Left ventricle myocardium superior (tissue), 1 donor: ENCODE measurements at places on chromosomes 7 and 10.
A peak's percentile ranks its signal among the peaks of the same experiment; 100 is the strongest.

GRCh38 chr10:5658871-5659618, 7.3 kb downstream of the ASB13 start:
- no peak for DNase-seq

GRCh38 chr10:97213431-97213830, 27.7 kb upstream of the SLIT1 start:
- no peak for DNase-seq

DNA sequence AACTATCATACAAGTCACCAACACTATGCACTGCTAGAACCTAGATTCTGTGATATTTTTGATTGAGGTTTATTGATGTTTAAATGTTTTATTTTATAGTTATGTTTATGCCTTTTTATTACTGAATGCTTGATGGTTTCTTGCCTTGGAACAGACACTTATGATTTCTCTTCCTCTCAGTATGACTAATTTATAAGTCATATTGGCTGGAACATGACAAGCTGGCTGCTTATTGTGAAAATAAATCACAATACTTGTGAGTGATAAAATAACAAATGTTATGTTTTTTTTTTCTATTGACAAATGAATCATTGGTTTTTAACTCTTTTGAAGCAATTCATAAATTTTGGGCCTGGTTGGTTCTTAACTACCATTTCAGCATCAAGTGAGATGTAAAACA, 142.0 kb upstream of the MALRD1 start:
- no peak for DNase-seq

- no peak for DNase-seq
Measured at GRCh38 chr7:151818674-151819519, 58.0 kb downstream of the PRKAG2 start.

DNA sequence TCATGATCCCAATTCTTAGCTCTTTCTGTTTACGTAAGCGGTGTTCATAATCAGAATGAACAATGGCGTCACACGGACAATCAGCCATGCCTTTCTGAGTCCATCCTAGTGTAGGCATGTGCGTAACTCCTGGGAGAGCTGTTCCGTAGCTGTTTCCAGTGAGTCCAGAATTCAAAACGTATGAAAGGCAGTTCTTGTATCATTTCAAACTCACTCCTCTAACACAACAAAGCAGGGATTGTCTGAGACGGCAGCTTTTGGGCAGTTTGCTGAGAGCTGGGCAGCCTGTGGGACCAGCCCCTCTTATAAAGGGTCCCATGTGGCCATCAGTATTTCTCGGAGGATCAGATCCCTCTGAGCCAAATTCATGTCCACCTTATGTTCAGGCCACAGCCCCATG, 43.4 kb downstream of the PSPH start:
- no peak for DNase-seq

DNA sequence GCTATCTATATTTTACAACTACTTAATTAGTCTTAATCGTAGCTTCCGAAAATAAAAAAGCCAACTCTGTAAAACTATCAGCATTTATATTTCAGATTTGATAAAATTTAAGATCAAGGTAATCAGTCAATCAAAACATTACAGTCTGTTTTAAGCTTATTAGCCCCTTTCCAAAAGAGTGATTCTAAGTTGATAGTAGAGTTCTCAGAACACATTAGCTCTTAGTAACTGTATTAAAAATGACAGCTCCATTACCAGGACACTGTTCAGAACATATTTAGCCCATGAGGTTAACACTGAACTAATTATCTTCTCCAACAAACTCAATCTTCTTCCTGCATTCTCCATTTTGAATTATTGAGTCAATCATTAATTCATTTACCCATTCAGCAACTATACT, 110.3 kb upstream of the PALS2 start:
- DNase-seq = no peak

- no peak for DNase-seq
Measured at GRCh38 chr7:91291902-91292301, 27.7 kb downstream of the FZD1 start.

DNA sequence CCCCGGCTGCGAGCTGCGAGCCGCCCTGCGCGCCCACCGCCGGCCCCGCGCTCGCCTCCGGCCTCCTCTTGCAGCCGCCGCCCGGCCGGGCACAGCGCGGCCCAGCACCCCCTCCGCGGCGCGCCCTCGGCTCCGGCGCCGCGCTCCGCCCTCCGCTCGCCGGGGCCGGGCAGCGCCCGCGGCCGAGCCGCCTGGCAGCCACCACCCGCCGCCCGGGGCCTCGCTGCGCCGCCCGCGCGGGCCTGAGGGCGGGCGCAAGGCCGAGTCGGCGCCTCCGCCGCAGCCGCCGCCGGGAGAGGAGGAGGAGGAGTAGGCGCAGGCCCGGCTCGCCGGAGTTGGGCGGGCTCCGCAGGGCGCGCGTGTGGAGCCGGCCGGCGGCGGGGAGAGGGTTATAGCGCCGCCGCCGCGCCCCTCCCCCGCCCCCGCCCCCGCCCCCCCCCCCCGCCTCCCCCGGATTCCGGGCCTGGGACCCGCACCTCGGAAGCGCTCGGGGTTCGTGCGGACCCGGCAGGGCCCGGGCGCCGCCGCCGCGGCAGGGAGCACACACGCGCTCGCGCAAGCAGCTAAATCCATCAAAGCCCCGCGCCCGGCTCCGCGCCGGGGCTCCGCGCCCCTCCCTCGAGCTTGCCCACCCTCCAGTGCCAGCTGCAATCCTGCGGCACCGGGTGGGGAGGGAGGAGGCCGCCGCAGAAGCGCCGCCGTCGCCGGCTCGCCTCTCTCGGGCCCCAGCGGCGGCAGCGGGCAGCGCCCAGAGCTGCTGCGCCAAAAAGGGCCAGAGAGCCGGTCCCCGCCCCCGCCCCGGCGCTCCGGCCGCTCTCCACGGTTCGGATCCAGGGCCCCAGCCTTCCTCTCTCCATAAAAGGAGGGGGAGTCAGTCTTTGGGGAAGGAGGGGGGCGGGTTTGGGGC, at the start of gene PDGFA:
Gene PDGFA (minus strand): TSS at position 363 of the 907 bp plus-strand sequence. CDS start 845 bp downstream, outside the sequence.
- peak; percentile 82 for DNase-seq

GRCh38 chr7:149475121-149476045, 14.5 kb upstream of the ZNF777 start:
- DNase-seq = no peak

- DNase-seq = no peak
Measured at GRCh38 chr7:26959290-26959689, 94.9 kb upstream of the SKAP2 start.

GRCh38 chr10:23442936-23443335, 4.1 kb downstream of the OTUD1 start:
- DNase-seq = no peak

- no peak for DNase-seq
Measured at GRCh38 chr10:27646194-27646593, 99.4 kb downstream of the MKX start.

DNA sequence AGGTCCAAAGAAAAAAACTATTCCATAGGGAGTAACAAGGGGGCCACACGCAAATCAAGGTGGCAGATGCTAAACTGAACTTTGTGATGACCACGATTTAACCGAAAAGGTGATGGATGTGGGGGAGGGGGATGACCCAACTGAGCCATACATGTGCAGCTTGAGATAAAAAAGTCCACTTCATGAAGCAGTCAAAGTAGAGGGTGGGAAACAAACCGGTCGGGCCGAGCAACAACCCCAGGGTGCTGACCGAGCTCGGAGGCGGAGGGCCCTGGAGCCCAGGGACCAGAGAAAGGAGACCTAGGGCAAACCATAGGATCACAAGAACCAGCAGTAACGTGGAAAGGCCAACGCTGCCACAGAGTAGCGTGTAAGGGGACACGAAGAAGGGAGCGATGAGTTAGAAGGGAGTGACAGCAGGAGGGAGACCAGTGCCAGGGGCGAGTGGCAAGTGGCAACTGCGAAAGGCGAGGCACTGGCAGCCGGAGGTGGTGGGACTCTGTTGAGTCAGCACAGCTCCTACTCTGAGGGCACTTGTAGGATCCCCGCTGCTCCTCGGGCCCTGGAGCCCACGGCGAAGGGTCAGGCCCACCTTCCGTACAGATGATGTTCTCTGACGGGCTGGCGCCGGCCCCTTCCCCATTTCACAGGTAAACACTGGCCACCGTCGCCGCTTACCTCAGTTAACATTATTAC, 540 bp downstream of the SNX13 start:
- peak; percentile 56 for DNase-seq

DNA sequence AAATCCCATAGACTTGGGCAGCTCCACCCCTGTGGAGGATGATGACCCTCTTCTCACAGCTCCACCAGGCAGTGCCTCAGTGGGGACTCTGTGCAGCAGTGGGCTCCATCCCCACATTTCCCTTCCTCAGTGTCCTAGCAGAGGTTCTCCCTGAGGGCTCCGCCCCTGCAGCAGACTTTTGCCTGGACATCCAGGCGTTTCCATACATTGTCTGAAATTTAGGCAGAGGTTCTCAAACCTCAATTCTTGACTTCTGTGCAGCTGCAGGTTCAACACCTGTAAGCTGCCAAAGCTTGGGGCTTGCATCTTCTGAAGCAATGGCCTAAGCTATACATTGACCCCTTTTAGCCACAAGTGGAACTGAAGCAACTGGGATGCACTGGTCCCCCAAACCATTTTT, 31.8 kb downstream of the NEUROG3 start:
- no peak for DNase-seq

- peak; percentile 85 for DNase-seq
Measured at GRCh38 chr10:132387764-132388210, 9.2 kb upstream of the PWWP2B start.

GRCh38 chr7:99460651-99461050, 5.3 kb downstream of the ATP5MF start:
- DNase-seq = no peak

DNA sequence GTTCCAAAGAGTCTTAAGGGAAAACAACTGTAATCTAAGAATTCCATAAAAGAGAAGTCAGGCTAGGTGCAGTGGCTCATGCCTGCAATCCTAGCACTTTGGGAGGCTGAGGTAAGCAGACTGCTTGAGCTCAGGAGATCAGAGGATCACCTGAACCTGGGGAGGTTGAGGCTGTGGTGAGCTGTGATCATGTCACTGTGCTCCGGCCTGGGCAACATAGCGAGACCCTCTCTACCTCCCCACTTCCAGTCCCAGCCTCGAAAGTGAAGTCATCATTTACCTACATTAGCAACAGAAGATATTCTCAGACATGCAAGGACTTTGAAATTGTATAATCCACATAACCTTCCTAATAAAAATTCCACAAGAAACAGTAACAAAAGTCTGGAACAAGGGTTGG, 129.8 kb upstream of the DNAJB12 start:
- DNase-seq = no peak

DNA sequence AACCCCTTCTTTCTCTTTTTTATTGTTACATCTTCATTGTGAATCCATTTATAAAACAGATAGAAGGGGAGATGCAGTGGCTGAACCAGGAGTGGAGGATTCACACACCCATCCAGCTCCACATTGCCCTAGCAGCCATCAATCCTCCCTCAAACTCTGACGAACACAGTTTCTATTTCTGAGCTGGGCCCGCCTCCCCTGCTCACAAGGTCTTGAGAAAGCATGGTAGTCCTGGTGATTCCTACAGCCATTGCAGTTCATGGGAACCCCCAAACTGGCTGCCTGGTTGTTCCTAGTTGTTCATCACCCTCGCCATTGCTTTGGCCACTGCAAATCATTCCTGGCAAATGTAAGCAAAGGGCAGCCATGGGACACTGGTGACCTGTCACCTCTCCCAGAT, 258.5 kb upstream of the AOAH start:
- DNase-seq = no peak

GRCh38 chr7:13476881-13477444, 512.5 kb downstream of the ETV1 start:
- DNase-seq = no peak

DNA sequence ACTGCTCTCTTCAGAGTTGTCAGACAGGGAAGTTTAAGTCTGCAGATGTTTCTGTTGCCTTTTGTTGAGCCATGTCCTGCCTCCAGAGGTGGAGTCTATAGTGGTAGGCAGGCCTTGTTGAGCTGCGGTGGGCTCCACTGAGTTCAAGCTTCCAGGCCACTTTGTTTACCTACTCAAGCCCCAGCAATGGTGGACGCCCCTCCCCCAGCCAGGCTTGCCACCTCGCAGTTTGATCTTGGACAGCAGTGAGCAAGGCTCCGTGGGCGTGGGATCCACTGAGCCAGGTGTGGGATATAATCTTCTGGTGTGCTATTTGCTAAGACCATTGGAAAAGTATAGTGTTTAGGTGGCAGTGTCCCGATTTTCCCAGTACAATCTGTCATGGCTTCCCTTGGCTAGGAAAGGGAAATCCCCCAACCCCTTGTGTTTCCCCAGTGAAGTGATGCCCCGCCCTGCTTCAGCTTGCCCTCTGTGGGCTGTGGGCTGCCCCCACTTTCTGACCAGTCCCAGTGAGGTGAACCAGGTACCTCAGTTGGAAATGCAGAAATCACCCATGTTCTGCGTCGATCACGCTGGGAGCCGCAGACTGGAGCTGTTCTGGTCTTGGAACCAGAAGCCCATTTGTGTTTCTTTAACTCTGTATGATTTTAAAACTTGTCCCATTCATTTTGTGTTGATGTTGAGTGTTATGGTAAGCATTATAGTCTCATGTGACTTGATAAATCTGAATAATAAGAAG, 89.2 kb upstream of the CALCR start:
- DNase-seq = no peak

DNA sequence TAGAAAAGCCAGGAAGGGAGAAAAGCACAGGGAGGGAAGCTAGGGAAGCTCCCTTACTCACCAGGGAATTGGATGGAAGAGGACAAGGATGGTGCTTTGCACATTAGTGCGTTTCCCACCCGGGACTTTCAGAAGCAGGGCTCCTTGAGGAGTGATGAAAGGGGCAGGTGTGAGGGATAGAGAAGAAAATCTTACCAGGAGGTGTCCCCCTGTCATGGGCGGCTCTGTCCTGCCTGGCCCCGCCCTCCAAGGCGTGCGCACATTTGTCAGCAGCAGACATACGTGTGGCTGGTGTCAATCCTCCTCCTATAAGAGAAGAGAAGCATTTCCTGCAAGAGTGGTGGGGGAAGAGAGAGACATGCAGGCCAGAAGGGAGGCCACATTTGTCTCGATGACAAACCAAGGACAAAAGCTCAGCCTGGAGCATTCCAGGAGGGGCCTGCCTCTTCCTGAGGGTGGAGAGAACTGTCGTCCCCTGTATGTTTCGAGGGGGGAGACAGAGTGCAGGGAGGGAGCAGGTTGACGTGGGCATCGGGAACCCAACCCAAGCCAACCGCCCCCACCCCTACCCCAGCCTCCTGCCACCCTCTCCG, 47.4 kb upstream of the COMTD1 start:
- peak; percentile 57 for DNase-seq

DNA sequence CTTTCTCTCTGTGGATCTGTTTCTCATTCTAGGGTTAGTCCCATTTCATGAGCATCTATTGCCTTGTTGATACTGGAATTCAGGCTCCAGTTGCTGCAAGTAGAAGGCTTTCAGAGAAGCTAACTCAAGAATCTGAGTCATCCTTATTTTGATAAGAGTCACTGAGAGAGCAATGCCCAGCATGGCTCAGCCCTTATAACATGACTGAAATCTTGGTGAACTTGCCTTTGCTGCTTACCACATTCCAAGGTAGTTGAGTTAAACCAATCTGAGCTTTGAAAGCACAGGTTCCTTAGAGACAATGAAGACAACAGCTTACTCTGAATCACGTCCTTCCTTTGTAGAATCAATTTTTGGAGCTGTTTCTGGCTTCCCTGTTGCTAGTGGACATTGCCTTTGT, 53.6 kb upstream of the CHCHD3 start:
- DNase-seq = no peak
